Hepatocyte (in vitro differentiated cells): ENCODE measurements at places on chromosomes 12 and 14.

GRCh38 chr12:90455756-90456155 lies 499.2 kb downstream of the CCER1 start:
- H3K27ac ChIP-seq = no peak overlapping the region
- no peaks in the 10 kb centered on the region for H3K36me3 ChIP-seq
- no peak overlapping the region for H3K4me3 ChIP-seq
- no peaks in the 10 kb centered on the region for H3K4me1 ChIP-seq

DNA sequence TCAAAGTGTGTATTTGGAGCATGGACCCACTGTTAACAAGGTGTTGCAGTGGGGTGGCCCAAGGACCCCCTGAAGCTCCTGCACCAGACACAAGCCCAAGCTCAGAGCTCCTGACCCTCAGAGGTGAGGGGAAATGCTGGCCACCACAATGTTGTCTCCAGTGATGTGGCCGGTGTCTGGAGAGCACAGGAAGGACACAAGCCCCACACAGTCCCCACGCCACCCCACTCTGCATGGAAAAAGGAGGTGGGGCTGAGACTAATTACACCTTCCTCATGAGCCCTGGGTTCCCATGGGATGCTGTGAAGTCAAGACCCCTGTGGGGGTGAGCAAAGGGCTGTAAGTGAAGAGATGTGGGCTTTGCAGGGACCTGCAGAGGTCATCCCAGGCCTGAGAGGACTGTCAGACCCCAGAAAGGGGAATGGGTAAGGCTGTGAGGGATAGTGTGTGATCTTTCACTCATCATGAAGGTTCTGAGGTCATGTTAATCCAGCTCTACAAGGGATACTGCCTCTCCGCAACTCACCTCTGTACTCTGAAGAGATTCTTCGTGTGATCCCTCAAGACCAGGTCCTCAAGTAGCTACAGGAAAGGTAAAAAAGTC lies 136.3 kb upstream of the DHRS4 start:
- no peak overlapping the region for H3K27ac ChIP-seq
- H3K4me1 ChIP-seq = no peaks in the 10 kb centered on the region
- DNase-seq = no peak

GRCh38 chr12:121241156-121241970 lies 31.4 kb downstream of the P2RX4 start:
- H3K4me1 ChIP-seq = peaks cover 11% of the 10 kb centered on the region
- no peaks in the 10 kb centered on the region for H3K36me3 ChIP-seq
- no peak for DNase-seq

- H3K27me3 ChIP-seq = peaks cover 71% of the 10 kb centered on the region
- H3K4me1 ChIP-seq = peaks cover 4% of the 10 kb centered on the region
- DNase-seq = no peak
- peak overlapping the region; percentile 57 for H3K4me3 ChIP-seq
Observed at GRCh38 chr12:114481200-114481535, 75.2 kb upstream of the TBX5 start.
